ENCODE measurements at places on chromosomes 11 and 22. TPM values are rescaled to one million over a fixed set of nuclear protein-coding genes. Genes with fewer than 3 reads are reported as not detected.

- DNase-seq = peak; percentile 48
Observed at GRCh38 chr11:10019906-10020682, 273.9 kb downstream of the SBF2 start.

TREH gene
- total RNA-seq = not detected

GRCh38 chr11:122340607-122341290, 224.7 kb upstream of the BLID start:
- no peak for DNase-seq

GRCh38 chr11:88484873-88485621, 147.5 kb upstream of the CTSC start:
- no peak for DNase-seq

FAT3 gene
- total RNA-seq = 0.54 TPM

SERPING1 gene
- total RNA-seq = 49.8 TPM

DNA sequence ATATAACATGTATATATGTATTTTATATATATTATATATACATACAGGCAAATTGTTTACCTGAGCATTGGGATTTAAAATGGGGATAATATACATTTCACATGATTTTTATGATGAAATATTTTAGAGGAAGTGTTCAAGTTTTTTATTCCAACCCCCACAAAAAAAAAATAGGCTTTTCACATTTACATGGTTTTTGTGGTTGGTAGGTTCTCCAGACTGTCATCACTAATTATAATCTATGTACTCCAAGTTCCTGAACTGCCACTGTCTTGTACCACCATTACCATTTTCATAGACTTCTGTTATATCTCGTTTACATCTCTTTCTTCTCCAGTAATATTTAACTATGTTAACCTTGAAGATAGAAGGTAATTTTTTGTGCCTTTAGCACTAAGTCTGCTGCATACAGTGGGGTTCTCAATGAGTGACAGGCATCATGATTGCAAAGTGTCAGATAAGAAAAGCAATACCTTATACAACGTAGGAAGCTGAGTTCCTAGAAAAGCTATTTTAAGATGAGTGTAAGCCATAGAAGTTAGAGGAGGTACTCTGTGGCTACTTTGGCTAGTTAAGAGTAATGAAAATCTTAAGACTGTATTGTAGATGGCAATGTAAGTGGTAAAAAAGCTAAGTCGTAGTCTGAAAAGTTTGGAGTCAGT, 5.2 kb downstream of the TMEM126A start:
- no peak for DNase-seq

GRCh38 chr11:61072316-61073109, 29.8 kb upstream of the CD5 start:
- no peak for DNase-seq

LRRC32 gene
- 0.27 TPM for total RNA-seq

GRCh38 chr11:3109434-3109833, 52.2 kb upstream of the CARS1 start:
- no peak for DNase-seq

ZNF70 gene
- 9.7 TPM for total RNA-seq

DNA sequence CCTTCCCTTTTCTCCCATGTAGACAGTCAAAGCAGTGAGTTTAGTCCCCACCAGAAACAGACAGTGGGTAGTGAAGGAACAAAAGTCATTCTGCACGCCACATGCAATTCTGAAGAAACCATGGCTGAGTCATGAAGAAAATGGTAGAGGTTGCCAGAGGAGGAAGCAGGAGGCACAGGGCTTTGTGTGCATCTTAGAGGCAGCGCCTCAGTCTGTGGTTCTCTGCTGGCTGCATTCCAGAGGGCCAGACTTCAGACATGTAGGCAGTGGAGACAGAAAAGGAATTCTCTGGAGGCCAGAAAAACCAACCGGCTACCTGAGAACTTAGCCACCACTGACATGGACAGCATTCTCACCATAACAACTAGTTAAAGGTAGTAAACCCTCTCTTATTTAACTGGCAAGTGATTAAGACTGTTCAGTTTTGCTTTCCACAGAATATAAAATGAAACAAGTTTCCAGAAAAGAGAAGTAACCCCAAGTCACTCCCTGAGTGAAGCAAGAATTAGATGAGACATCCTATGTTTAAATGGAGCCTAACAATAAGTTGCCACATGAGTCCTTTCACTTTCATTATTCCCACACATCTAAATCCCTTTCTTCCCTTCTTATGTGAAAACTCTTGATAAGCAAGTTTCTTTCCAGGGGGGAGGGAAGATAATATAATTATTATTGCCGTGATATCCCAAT, 556.1 kb downstream of the SOX6 start:
- peak; percentile 51 for DNase-seq

GRCh38 chr11:128714881-128715280, 21.0 kb downstream of the FLI1 start:
- DNase-seq = no peak

- no peak for DNase-seq
Observed at GRCh38 chr11:116209255-116209654, 563.5 kb downstream of the BUD13 start.

- DNase-seq = no peak
Observed at GRCh38 chr22:20840646-20841371, 17.8 kb downstream of the PI4KA start.

CST6 gene
- not detected for total RNA-seq

DNA sequence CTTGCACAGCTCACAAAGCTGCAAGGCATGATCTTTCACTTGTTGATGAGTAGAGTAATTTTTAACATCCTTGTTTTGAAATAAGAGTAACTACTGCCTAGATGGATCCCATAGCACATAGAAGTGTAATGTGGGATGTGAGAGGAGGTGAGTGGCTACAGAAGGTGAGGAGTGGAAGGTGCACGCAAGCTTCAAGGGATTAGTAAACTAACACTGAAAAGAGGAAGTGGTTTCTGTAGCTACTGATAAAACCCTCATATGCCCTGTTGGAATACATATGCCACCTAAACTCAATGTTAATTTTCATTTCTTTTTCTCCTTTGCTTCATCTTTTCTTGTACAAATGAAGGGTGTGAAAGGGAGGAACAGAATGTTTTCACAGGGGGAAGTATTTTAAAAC, 22.0 kb upstream of the CTSC start:
- no peak for DNase-seq

DNA sequence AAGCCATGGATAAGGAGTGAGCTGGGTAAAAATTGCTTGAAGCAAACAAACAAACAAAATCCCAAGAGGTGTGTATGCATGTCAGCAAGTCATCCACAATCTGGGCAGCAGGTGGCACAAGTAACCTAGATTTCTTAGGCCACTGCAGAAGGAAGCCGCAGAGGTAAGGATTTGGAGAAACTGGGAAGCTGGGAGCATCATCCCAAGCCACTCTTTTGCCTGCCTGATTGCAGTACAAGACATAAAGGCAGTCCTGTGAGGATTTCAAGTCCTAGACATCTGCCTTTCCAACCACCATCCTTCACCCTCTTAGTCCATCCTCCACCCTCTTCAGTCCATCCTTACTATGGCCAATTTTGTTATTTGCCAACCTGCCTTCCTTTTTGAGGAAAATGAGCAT, 67.2 kb upstream of the BMAL1 start:
- peak; percentile 52 for DNase-seq

TRIM29 gene
- under 0.01 TPM for total RNA-seq

GRCh38 chr22:45838305-45838887, 138.6 kb downstream of the WNT7B start:
- DNase-seq = no peak

INSC gene
- total RNA-seq = not detected

LYVE1 gene
- total RNA-seq = not detected

DNA sequence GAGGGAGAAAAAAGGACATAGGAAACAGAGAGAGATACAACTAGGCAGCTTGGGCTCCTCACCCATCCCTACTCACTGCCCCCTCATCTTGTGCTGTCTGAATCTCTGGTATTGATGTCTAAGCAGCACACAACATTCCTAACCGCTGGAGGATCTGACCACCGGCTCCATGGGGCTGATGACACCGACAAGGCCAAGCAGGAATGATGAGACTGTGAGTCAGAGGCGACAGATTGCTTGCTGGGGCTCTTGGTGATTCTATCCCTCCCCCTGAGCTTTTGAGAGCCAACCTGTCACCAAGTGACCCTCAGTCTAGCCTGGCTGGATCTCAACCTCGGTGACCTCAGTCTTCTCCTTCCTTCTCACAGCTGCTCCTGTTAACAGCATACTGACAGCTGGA, 13.8 kb downstream of the PAMR1 start:
- DNase-seq = no peak

- no peak for DNase-seq
Observed at GRCh38 chr11:16261836-16262644, 94.3 kb downstream of the SOX6 start.

DNA sequence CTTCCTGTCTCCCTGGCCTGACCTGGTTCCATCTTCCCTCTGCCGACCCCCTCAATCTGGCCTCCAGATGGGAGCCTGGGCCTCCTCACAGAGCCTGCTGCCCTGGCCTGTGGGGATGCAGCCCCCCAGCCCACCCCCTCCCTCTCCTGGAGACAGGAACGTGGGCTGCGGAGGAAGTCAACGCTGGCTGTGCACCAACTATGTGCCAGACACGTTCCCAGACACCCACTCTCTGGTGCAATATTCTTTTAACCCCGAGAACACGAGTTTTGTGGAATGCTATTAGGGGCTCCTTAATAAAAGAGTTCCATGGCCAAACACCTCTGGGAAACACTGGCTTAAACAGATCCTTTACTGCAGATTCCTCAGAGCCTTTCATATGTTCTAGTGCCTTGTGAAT, 15.9 kb downstream of the WNT11 start:
- no peak for DNase-seq

BRSK2 gene
- 4.0 TPM for total RNA-seq

- no peak for DNase-seq
Observed at GRCh38 chr11:94032725-94033124, 11.6 kb downstream of the HEPHL1 start.

- no peak for DNase-seq
Observed at GRCh38 chr11:112999520-112999919, 38.3 kb downstream of the NCAM1 start.

GRCh38 chr11:80350541-80350940, 909.7 kb upstream of the TENM4 start:
- DNase-seq = no peak

DNA sequence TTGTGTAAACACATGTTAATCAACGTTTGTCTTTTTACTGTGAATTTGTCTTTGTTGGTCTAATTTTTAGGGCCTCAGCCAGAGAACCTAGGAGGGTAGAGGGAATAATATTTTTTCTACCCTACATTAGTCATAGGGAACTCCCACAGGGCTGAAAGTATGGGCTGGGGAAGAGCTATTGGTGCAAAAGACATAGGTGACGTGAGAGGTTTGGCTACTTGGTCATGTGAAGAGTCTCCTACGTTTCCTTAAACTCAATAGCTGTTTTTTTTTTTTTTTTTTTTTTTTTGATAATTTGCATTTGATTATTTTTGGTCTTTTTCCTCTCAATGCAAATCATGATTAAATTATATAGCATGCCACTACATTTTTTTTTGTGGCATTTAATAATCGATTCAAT, 15.9 kb upstream of the MMP7 start:
- DNase-seq = no peak

- DNase-seq = no peak
Observed at GRCh38 chr11:75592715-75593114, 30.7 kb downstream of the SERPINH1 start.

DNA sequence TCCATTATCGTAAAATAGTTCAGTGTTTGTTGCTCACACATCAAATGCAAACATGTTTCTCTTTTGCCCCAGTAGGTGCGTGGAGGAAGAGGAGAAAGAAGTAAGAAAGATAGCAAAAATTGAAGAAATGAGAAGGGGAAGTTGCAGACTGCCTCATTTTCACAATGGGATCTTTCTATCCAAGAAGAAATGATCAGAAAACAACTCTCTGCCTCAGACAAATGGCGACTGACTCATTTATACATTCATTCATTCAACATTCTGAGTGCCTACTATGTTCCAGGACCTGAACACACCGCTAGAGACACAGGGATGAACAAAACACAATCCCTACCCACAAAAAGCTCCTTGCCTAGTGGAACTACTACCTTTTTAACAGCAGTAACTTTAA, 367 bp downstream of the HPS5 start:
- peak; percentile 49 for DNase-seq

GAL3ST1 gene
- 0.27 TPM for total RNA-seq

TYR gene
- total RNA-seq = not detected

DNA sequence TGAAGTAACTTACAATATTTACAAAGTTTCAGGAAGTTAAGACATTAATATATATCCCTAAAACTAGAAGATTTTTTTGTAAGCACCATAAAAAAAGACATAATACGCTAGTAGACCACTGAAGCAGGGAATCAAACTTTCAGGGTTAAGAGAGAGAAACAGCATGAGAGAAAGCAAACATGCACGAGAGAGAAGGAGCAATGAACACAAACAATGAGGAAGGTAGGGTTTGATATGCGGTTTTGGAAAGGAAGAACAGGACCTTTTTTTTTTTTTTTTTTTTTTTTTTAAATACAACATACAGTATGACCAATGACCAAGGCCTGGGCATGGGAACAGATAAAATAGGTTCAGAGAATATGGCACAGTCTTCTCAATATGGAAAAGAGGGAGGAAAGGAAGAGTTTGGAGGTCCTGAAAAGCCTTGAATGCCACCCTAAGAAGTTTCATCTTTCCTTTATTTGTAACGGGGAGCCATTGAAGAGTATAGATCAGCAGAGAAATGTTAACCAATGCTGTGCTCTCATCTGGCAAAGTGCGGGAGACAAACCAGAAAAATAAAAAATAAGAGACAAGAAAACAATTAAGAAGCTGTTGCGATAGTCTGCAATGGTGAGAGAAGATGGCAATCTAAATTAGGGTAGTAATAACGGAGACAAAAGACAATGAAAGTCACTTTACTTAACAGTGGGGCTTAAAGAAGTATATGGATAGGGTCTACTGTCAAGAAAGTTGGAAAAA, 101.0 kb downstream of the USP35 start:
- DNase-seq = no peak

DNA sequence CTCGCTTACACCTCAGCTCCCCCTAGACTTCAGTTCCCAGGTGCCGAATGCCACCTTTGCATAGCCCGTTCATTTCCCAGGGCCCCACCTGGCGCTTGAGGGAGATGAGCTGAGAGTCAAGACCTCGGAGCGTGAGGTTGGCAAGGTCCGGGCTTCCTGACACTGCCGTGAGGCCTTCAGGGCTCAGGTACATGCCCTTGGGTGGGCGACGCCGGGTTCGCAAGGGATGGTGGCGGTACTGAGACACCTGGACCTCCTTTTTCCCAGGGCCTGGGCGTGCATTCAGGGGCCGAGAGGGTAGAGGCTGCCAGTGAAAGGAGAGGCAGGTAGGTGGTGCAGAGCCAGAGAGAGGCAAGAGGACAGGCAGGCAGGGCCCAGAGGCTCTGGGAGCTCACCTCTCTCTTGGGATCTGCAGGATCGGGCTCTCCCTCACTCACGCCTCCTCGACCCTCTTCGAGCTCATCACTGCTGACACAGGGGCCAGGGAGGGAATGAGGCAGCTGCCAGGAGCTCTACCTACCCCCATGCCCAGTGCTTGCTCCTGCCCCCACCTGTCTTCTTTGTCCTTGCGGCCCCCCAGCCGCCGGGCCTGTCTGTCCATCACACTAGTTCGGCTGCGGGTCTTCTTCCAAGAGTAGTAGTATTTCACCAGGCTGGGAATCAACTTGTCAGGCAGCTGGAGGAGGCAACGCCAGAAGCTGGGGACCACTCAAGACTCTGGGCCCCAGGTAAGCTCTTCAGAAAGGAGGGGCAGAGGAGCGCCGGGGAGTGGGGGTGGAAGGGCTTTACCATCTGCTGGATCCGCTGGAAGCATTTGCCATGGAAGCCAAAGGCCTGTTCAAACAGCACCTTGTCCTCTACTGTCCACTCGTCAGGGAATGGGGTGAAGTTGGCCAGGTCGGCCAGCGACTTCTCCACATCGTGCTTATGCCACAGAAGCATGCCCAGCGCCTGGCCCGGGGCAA, 2.8 kb downstream of the RCOR2 start:
- DNase-seq = no peak
